ENCODE measurements at places on chromosomes 2 and 18.

GRCh38 chr2:205543262-205543843 lies 138.9 kb upstream of the NRP2 start:
- no peak for DNase-seq

GRCh38 chr2:149561309-149561926 lies 26.2 kb downstream of the MMADHC start:
- no peak for DNase-seq

- no peak for DNase-seq
Observed at GRCh38 chr2:3313781-3314375, 63.7 kb downstream of the EIPR1 start.

GRCh38 chr2:19359456-19359855 lies 1.0 kb upstream of the OSR1 start:
- no peak for DNase-seq

GRCh38 chr2:197596766-197597165 lies 78.6 kb downstream of the RFTN2 start:
- no peak for DNase-seq

- DNase-seq, result peak; percentile 53
Observed at GRCh38 chr2:123073371-123073770, 951.7 kb upstream of the CNTNAP5 start.

GRCh38 chr2:16824472-16824871 lies 158.8 kb upstream of the CYRIA start:
- no peak for DNase-seq

- no peak for DNase-seq
Observed at GRCh38 chr18:54358495-54359040, 862 bp downstream of the C18orf54 start.

DNA sequence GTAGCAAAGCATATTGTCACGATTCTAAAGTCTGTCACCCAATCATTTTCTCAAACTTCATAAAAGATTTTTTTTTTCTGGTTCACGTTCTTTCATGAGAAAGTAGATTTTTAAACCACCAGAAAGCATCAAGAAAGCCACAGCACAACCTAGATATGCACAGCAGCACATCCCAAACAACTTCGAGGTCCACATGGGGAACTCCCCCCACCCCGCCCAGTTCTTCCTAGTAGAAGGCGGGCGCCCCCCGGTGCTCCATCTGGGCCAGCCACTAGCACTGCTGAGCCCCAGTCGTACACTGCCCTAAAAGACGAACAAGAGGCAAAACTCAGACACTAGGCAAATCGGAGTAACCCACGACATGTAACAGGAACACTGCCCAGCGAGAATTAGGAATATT lies 15.5 kb downstream of the HDLBP start:
- no peak for DNase-seq

- no peak for DNase-seq
Observed at GRCh38 chr2:9805435-9806297, 37.6 kb upstream of the TAF1B start.

DNA sequence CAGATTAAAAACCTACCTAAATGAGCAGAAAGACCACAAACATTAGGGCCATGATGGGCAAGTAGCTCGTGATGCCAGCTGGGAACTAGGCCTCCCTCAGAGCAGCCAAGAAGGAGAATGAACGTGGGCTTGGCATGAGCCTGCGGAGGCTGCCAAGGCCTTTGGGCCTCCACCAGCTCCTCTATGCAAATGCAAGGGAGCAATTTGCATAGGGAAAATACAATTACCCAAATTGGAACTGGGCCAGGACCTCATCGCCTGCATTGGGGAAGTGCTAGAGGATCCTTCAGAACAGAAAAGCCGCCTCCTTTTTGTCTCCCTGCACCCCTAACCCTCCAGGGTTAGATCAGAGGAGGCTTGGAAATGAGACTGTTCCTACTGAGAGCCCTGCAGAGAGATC lies 326.4 kb downstream of the SMAD2 start:
- DNase-seq, result no peak

DNA sequence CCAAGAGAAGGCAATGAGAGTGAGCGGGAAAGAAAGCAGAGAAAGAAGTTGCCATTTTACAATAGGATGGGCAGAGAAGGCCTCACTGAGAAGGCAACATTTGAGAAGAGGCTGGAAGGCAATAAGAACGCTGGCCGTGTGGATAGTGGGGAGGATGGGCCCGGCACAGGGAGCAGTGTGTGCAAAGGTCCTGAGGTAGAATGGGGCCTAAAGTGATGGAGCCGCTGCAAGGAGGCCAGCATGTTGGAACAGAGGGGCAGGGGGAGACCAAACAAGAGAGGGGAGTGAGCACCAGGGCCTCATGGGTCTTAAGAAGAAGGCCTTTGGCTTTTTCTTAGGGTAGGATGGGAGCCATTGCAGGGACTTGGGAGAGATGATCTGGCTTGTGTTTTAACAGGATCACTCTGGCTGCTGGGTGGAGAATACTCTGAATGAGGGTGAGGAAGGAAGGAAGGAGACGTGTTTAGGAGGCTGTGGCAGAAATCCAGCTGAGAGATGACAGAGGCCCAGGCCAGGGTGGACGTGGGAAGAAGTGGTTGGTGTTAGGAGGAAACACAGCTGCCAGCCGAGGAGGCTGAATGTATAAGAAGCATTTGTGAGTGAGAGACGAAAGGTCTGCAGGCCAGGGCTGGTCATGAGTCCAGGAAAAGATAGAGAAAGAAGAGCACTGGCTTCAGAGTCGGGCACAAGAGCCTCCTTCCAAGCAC lies 159.8 kb downstream of the KLHL29 start:
- no peak for DNase-seq

GRCh38 chr2:138689705-138690104 lies 90.5 kb downstream of the NXPH2 start:
- DNase-seq, result no peak

DNA sequence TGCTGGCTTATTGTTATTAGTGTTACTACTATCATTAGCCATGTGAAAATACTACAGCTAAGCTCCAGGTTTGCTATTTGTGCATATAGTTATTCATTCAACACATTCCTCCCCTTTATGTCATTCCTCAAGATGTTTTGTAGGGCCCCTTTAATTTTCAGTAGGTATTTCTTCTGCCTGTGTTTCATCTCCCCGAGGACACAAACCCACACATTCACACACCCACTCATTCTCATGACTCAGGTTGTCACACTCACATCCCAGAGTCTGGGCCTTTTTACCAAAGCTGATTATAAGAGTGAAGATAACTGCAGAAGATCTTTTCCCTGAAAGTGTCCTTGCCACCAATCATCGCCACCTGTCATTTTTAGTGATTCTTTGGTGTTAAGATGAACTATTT lies 68.6 kb upstream of the SPOPL start:
- DNase-seq, result no peak

GRCh38 chr2:181224866-181225265 lies 232.3 kb upstream of the ITGA4 start:
- no peak for DNase-seq

GRCh38 chr2:39568561-39569006 lies 97.1 kb upstream of the TMEM178A start:
- no peak for DNase-seq

DNA sequence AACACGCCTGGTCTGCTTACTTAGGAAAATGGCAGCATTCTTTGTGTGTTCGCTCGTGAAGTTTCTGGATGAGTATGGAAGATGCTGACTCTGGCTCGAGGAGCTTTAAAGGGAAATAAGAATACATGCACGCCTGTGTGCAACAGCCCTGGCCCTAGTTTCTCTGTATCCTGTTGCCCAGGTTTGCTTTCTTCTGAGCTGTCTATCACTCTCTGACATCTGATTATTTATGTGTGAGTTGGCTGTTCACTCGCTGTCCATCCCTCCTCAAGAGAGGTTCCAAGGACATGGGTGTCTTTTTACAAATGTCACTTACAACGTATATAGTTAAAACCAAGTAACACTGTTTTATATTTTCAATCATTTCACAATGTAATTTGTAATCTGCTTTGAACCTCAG lies 16.0 kb downstream of the SLC9A2 start:
- no peak for DNase-seq

DNA sequence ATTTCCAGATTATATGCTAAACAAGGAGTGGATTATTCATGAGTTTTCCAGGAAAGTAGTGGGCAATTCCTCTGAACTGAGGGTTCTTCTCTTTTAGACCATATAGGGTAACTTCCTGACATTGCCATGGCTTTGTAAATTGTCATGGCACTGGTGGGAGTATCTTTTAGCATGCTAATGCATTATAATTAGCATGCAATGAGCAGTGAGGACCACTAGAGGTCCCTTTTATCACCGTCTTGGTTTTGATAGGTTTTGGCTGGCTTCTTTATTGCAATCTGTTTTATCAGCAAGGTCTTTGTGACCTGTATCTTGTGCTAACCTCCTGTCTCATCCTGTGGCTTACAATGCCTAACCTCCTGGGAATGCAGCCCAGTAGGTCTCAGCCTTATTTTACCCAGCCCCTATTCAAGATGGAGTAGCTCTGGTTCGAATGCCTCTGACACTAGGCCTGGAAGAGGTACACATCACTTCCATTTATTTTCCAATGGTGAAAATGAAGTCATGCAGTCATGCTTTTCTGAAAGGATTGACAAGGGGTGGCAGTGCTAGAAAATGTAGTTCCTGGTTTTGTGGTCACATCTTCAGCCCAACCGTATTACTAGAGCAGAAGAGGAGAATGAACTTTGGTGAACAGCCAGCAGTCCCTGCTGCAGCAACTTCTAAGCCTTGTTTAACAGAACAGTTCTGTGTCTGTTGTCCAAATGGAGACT lies 26.6 kb upstream of the ITGA4 start:
- peak; percentile 82 for DNase-seq

- no peak for DNase-seq
Observed at GRCh38 chr2:218392891-218393462, 6.7 kb upstream of the CTDSP1 start.

DNA sequence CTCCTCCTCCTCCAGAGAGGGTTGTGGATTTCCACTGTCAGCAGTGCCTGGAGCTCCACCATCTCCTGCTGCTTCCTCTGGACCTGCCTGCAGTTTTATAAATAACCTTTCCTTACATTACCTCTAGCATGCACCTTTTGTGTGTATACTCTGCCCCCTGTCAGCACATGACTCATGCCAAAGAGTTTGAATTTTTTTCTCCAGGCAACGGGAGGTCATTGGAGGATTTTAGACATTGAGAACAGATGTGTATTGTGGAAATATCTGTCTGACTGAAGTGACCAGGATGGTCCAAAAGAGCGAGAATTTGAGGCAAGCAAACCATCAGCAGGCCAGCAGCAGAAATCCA lies 31.7 kb downstream of the IL37 start:
- DNase-seq, result no peak

DNA sequence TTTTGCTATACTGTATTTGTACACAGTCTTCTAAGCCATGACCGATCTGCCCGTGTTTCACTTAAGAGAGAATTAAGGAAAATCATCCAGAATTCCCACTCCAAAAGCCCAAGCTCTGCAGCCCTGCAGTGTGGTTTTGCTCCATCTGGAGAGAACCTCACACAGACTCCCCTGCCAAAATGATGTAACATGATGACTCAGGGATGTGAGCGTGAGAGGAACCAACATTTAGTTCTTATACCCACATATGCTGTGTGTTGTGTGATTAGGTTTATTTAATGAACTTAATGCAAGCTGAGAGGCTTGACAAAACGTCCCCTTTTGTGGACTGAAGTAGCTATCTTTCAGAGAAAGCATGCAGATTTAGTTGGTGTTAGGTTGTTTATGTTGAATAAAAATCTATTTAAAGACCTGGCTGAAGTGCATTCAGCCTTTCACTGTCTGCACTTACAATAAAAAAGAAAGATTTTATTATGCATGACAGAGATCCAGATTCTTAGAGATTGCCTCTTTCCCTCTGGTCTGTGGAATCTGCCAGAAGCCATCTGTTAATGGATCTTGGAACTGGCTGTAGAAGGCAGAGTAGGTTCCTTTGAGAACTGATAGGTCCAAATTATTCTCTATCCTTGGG lies 6.3 kb downstream of the RAB12 start:
- peak; percentile 88 for DNase-seq

- no peak for DNase-seq
Observed at GRCh38 chr2:21289989-21290388, 166.2 kb downstream of the TDRD15 start.

GRCh38 chr2:216082117-216082711 lies 495 bp downstream of the TMEM169 start:
- DNase-seq, result no peak

- no peak for DNase-seq
Observed at GRCh38 chr2:48714245-48714644, 41.3 kb downstream of the LHCGR start.

- DNase-seq, result no peak
Observed at GRCh38 chr2:9249020-9249800, 42.6 kb downstream of the ASAP2 start.

Data from HL-60 (cell line).